ENCODE measurements at places on chromosomes 4 and X.

DNA sequence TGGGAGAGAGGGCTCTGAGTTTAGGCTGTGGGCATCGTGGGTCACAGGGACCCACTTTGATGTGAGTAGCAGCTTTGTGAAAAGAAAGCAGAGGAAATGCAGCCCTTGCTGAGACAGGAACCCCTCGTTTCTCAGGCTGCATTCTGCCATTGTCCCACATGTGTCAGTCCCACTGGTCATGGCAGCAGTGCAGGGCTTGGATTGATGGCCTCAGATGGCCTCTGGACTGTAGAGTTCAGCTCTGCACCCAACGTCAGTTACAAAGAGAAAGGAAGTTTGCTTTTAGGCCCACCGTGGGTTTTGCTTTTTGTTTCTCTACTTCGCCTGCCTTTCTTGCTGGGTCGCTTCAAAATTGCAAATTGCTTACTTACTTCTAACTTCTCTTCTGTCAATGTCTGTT is 248.3 kb upstream of the KLF3 start:
- no peak for DNase-seq

DNA sequence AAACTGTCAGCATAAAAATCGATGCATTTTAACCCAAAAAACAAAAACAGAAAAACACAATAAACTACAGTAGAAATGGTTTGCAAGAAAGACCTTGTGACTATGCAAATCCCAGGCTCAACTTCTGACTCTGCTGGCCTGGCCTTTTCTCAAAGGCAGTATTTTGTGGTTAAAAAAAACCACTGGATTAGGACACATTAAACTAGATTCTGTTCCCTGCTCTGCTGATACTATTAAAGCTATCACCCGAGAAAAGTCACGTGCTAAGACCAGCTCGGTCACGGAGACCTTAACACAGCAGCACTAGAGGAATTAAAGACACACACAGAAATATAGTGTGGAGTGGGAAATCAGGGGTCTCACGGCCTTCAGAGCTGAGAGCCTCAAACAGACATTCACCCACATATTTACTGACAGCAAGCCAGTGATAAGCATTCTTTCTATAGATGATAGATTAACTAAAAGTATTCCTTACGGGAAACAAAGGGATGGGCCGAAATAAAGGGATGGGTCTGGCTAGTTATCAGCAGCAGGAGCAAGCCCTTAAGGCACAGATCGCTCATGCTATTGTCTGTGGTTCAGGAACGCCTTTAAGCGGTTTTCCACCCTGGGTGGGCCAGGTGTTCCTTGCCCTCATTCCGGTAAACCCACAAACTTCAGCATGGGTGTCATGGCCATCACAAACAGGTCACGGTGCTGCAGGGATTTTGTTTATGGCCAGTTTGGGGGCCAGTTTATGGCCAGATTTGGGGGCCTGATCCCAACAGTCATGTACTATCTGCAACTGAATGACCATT is 16.1 kb downstream of the CBR4 start:
- DNase-seq, result no peak

DNA sequence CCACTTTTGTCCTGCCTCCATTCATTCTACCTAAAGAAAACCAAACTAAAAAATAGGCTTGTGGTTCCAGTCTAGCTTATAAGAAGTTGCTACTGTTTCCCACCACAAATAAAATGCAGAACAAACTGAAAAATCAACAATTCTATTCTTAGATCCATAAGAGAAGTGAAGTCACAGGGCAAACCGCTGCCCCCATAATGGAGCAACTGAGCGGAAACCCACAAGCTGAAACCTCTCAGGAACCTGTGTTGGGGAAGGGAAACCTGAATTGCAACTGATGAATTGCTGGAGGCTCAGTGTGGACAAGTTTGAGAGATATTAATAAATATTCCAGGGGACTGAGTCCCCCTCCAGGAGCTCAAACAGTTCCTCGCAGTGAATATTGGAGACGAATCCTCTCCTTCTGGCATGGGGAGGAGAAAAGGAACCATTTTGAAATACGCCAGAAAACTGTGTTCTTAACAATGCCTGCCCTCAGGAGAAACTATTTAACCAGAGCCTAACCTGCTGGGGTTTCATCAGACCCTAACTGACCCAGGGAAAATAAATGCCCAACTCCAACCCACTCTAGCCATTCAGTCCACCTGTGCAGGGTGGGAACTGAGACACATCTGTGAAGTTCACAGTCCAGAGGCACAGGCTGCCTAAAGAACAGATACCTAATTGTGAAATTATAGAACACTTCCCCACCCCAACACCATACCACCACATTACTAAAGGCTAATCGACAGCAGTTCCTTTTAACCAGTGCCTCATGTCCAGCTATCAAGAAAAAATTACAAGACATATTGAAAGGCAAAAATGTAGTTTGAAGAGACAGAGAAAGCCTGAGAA is 22.8 kb upstream of the SH3RF1 start:
- DNase-seq, result no peak

DNA sequence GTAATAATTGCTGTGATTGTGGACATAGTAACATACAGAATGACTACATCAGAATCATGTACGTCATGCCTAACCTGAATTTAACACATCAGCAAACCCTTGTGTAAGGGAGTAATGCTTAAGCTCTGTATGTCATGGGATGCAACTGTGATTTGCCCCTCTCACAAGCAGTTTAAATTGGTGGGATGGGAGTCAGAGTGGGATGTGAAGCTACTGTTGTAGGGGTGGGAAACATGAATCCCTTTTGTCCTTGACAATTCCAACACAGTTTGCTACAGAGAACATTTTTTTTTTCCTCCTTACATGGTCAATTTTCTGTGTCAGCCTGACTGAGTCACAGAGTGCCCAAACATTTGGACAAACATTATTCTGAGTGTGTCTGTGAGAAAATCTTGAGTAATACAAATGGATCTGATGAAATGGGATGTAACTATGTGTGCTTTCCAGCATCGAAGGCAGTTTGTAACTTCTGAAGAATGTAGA is 392.8 kb downstream of the GPM6A start:
- DNase-seq, result no peak

DNA sequence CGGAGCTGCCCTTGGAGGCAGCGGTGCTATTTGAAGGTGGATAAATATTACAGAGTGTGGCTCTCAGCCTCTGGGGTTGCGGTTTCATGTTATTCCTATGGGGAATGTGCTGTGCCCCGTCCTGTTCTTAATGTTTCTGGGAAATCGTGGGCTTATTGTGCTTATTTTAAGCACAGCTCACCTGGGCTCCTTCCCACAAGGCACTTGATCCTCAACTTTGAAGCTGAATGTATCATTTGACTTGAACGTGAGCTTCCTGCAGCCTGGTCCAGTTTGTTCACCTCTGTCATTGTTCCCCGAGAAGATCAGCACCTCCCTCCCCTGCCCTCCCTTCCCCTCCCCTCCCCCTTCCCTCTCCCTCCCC is 3.9 kb downstream of the SORCS2 start:
- DNase-seq, result no peak

DNA sequence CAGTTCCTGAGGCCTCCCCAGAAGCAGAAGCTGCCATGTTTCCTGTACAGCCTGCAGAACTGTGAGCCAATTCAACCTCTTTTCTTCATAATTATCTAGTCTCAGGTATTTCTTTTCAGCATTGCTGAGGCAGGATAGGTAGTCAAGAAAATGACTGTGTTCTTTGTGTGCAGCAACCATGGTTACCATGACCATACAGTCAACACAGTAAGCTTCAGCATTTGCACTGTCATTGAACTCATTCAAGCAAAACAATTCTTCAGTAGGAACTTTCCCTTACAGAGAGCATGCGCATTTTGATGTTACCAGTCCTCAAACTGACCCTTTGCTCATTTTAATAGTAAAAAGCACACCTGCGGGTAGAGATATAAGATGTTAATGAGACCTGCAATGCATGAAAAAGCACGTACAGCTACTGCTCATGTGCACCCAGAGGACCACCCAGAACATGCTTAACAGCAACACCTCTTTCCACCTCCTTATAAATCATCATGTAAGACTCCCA is 180.8 kb downstream of the PRKX start:
- no peak for DNase-seq

- DNase-seq, result no peak
These were observed 25.4 kb downstream of the MBNL3 start for GRCh38 chrX:132463411-132463810.

DNA sequence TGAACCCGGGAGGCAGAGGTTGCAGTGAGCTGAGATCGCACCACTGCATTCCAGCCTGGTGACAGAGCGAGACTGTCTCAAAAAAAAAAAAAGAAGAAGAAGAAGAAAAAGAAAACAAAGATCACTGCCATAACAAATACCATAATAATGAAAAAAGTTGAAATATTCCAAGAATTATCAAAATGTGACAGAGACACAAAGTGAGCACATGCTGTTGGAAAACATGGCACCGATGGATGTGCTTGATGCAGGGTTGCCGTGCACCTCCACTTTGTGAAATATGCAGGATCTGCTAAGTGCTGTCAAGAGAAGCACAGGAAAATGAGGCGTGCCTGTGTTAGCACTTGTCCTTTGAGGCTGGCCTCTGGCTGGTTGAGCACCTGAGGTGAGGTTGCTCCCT is 133.3 kb downstream of the STK32B start:
- no peak for DNase-seq

DNA sequence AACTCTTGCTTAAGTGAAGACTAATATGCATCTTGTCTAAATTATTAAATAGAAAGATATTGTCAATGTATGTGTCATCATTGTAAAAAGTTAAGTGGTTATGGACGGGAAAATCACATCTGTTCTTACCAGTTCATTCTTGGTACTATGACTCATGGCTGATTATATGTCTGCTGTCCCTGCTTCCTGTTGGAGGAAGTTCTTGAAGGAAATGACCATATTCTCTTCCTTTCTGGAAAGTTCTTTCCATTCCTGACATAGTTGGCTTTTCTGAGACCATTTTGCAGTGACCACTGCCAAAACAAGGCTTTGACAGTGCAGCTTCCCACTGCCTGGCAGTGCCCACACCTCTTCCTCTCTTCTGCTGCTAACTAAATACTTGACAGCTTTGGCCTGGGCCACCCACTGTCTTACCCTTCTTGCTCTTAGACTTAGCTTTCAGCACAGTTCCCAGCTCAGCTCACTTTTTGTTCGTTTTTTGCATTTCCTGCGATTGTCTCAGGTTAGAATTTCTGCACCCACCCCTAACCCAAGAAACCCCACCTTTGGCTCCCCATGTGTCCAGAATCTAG is 13.2 kb upstream of the CLDN24 start:
- no peak for DNase-seq

- no peak for DNase-seq
These were observed 16.4 kb downstream of the FGF2 start for GRCh38 chr4:122842984-122843531.

DNA sequence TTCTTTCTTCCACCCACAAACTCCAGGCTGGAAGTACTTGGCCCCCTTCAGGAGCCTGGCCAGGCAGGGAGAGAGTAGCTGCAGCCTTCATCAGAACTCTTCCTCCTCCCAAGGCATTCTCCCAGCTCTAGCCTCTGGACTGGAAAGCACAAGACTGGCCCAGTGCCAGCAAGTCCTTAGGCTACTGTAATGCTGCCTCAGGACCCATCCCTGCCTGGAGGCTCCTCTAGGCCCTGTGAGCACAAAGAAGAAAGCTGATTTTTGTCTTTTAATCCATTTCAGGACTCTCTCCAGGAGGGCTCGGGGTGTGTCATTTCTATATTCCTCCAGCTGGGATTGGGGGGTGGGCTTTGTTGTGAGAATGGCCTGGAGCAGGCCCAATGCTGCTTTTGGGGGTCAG is 10.8 kb downstream of the AWAT2 start:
- DNase-seq, result no peak
